Neuronal stem cell (in vitro differentiated cells): ENCODE measurements at places on chromosomes 1 and 21.

GRCh38 chr1:237473854-237474253 lies 416.9 kb downstream of the ZP4 start:
- no peaks in the 10 kb centered on the region for H3K36me3 ChIP-seq
- no peaks in the 10 kb centered on the region for H3K27me3 ChIP-seq
- DNase-seq, result no peak
- H3K4me3 ChIP-seq, result no peak overlapping the region
- H3K27ac ChIP-seq, result no peak overlapping the region
- H3K4me1 ChIP-seq, result no peaks in the 10 kb centered on the region

GRCh38 chr1:23200883-23201282 lies 16.4 kb downstream of the HTR1D start:
- no peaks in the 10 kb centered on the region for H3K27me3 ChIP-seq
- no peaks in the 10 kb centered on the region for H3K36me3 ChIP-seq
- no peak overlapping the region for H3K27ac ChIP-seq
- H3K4me3 ChIP-seq, result no peak overlapping the region
- DNase-seq, result no peak

DNA sequence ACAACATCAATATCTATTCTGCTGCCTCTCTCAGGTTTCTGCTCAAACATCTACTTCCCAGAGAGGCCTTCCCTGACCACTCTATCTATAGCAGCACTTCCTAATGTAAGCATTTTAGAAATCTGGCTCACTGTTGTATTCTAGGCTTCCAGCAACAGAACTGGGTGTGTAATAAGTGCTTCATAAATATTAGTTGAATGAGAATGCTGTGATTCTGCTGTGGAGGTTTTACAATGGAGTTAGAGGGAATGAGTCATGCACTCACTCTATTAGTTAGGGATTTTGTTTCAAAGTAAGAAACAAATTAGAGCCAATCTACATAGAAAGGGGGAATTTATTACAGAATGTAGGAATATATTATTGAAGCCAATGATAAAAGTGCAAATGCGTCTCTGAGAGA lies 38.6 kb upstream of the SLC35F3 start:
- H3K36me3 ChIP-seq, result no peaks in the 10 kb centered on the region
- no peaks in the 10 kb centered on the region for H3K4me1 ChIP-seq

- H3K27ac ChIP-seq, result peak overlapping the region; percentile 96
- no peaks in the 10 kb centered on the region for H3K27me3 ChIP-seq
- peak overlapping the region; percentile 97 for H3K4me3 ChIP-seq
- peaks cover 9% of the 10 kb centered on the region for H3K36me3 ChIP-seq
- peak; percentile 69 for DNase-seq
Measured at GRCh38 chr1:15849775-15850324, 2.3 kb downstream of the SPEN start.

DNA sequence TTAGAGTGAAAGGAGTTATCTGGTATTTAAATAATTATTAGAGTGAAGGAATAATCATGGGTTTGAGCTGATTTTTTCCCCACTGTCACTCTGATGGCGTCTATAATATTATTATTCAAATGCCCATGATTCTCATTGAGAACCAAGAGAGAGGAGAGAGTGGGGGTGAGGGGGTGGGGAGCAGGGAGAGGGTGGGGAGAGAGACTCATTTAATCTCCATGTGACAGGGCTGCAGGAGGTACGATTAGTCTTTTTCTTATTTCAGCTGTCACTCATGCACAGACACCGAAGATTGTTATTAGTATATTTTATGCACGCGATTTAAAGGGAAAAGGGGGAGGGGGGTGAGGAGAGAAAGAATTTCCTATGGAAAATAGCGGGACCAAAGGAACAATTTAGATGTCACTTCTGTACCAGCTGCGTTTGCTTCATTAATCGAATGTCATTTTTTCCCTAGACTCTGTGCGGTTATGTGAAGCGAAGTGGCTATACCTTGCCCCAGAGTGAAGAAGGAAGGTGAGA lies 19.9 kb downstream of the PLXNA2 start:
- peaks cover 8% of the 10 kb centered on the region for H3K4me1 ChIP-seq
- H3K36me3 ChIP-seq, result no peaks in the 10 kb centered on the region
- no peak overlapping the region for H3K27ac ChIP-seq
- H3K27me3 ChIP-seq, result no peaks in the 10 kb centered on the region

GRCh38 chr1:43942411-43942810 lies 4.3 kb upstream of the IPO13 start:
- no peaks in the 10 kb centered on the region for H3K36me3 ChIP-seq
- H3K4me1 ChIP-seq, result peaks cover 3% of the 10 kb centered on the region
- DNase-seq, result no peak
- H3K27ac ChIP-seq, result no peak overlapping the region
- peaks cover 4% of the 10 kb centered on the region for H3K27me3 ChIP-seq

- no peak for DNase-seq
- H3K27me3 ChIP-seq, result no peaks in the 10 kb centered on the region
- H3K4me3 ChIP-seq, result no peak overlapping the region
- H3K36me3 ChIP-seq, result no peaks in the 10 kb centered on the region
Measured at GRCh38 chr21:40271164-40271563, 403.9 kb downstream of the PCP4 start.

DNA sequence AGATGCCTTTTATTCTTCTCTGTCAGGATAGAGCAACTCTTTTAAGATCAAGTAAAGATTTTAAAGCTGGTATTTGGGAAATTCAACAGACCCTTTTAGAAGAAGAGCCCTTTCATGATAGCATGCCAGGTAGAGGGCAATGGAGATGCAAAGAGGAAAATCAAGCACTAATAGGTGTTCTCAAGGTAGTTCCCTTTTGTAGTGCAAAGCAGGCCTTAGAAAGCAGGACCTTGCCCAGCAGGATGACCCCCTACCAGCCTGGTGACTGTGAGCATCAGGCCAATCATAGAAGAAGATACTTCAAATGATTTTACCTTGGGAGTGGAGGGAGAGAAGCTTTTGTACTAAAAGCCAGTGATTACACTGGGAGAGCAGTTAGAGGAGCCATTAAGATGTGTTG lies 381.4 kb upstream of the ZRANB2 start:
- no peak for DNase-seq
- H3K4me1 ChIP-seq, result no peaks in the 10 kb centered on the region
- H3K36me3 ChIP-seq, result no peaks in the 10 kb centered on the region
- H3K4me3 ChIP-seq, result no peak overlapping the region
- no peak overlapping the region for H3K27ac ChIP-seq
- no peaks in the 10 kb centered on the region for H3K27me3 ChIP-seq

DNA sequence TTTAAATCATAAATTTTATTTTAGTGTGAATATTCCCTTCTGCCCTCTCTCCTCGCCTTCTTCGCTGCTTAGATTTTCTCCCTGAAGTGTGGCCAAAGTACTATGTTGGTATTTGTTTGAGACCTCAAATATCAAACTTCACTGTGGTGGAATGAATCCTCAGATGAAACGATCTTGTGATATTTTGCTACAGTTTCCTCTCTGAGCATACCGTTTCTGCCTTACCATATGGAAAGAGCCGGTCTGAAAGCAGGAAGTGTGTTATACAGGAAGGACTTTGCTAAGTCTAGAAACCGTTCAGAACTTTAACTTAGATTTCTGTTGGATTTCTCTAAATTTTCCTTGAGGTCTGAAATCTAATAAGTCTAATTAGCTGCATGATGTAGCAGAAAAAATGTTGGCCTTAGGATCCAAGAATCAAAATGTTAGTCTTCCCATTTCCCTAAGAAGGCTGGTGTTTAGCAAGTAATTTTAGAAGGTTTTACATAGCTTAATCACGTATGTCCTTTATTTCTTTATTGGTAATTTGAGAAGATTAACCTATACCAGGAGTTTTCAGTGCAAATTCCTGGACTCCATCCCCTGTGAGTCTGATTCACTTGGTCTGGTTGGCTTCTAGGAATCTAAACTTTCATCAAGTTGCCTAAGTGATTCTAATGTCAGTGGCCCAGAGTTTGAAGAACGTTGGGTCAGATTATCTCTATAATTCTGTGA lies 30.7 kb downstream of the SDCCAG8 start:
- no peaks in the 10 kb centered on the region for H3K27me3 ChIP-seq
- DNase-seq, result no peak
- no peaks in the 10 kb centered on the region for H3K4me1 ChIP-seq
- peaks cover 4% of the 10 kb centered on the region for H3K36me3 ChIP-seq
- H3K27ac ChIP-seq, result no peak overlapping the region

DNA sequence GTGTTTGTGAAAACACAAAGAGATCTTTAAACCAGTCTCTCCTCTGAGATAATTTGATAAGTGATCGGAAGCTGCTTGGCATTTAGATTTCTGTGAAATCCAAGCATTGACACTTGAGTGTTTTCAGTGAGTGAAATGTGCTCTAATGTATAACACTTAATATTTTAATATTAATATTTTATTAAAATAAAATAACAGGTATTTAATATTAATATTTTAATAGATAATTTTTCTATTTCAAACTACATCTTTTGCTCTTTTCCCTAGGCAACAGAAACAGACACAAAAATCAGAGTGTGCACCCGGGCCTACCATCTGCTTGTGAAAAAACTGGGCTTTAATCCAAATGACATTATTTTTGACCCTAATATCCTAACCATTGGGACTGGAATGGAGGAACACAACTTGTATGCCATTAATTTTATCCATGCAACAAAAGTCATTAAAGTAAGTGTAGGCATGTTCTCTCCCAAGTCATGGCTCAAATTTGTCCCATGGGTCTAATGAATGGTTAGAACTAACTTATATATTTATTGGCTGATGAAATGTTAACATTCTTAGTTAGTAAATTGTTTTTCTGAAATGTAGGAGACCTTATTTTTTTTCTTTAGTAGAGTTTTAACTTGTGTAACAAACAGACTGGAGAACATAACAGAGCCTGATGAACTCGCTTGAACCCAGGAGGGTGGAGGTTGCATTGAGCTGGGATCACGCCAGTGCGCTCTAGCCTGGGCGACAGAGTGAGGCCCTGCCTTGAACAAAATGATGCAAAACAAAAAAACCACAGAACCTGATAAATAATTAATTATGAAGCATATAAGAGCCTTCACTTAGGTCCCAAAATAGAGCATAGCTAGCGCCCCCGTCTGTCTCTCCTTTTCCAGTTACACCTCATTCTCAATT lies 55.2 kb downstream of the MTR start:
- H3K27ac ChIP-seq, result no peak overlapping the region
- no peaks in the 10 kb centered on the region for H3K36me3 ChIP-seq
- no peaks in the 10 kb centered on the region for H3K27me3 ChIP-seq
- H3K4me3 ChIP-seq, result no peak overlapping the region
- H3K4me1 ChIP-seq, result no peaks in the 10 kb centered on the region

GRCh38 chr1:56948403-56949023 lies 17.3 kb downstream of the C8B start:
- peaks cover 6% of the 10 kb centered on the region for H3K27me3 ChIP-seq
- no peaks in the 10 kb centered on the region for H3K4me1 ChIP-seq
- no peaks in the 10 kb centered on the region for H3K36me3 ChIP-seq
- no peak overlapping the region for H3K27ac ChIP-seq

- peaks cover 8% of the 10 kb centered on the region for H3K27me3 ChIP-seq
- no peaks in the 10 kb centered on the region for H3K36me3 ChIP-seq
- no peak overlapping the region for H3K27ac ChIP-seq
- DNase-seq, result no peak
- H3K4me3 ChIP-seq, result no peak overlapping the region
Measured at GRCh38 chr1:61444288-61444687, 280.7 kb downstream of the TM2D1 start.

DNA sequence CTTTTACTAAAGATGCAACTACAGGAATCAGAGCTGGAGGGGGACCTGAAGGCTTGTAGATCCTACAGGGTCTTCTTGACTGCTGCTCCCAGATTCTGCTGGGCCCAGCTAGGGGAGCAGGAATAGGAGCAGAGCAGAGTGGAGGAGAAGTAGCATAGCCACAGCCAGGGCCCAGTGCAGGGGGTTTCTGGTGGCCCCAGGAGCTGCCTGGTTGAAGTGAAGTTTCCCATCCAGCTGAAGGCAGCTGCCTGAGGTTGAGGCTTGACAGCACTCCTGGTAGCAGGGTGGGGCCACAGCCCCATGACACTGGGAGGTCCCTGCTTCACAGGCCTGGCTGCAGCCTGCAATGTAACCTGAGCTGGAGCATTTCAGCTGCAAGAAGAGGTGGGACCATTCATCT lies 2.0 kb upstream of the INPP5B start:
- H3K4me1 ChIP-seq, result peaks cover 12% of the 10 kb centered on the region
- no peaks in the 10 kb centered on the region for H3K27me3 ChIP-seq
- no peak overlapping the region for H3K27ac ChIP-seq
- no peak overlapping the region for H3K4me3 ChIP-seq
- no peak for DNase-seq
- no peaks in the 10 kb centered on the region for H3K36me3 ChIP-seq

DNA sequence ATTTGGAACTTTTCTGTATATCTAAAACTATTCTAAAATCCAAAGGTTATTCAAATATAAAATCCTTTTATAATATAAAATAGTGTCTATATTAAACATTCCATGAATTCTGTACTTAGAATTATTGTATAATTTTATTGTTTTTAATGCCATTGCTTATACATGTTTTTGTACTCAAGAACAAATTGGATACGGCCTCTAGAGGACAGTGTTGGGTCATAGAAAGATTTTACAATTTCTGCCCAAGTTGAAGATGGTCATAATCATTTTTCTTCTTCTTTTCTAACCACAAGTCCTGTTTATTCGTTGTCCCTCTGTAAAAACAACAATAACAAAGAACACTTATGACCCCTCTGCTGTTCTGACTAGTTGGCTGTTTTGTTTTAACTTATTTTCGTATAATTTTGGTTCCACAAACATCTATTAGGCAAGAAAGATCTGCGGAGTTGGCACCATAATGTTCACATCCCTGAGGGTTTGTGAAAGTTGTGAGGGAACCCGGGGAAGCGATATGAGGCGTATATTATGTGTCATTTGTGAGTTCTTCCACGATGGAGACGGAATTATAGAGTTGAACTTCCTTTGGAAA lies 75.7 kb upstream of the KIF26B start:
- H3K36me3 ChIP-seq, result no peaks in the 10 kb centered on the region
- DNase-seq, result no peak
- H3K27ac ChIP-seq, result no peak overlapping the region
- no peaks in the 10 kb centered on the region for H3K27me3 ChIP-seq

GRCh38 chr21:40640266-40640789 lies 206.6 kb downstream of the DSCAM start:
- DNase-seq, result no peak
- no peak overlapping the region for H3K27ac ChIP-seq
- H3K4me1 ChIP-seq, result no peaks in the 10 kb centered on the region
- H3K36me3 ChIP-seq, result no peaks in the 10 kb centered on the region
- H3K27me3 ChIP-seq, result no peaks in the 10 kb centered on the region
- H3K4me3 ChIP-seq, result no peak overlapping the region

DNA sequence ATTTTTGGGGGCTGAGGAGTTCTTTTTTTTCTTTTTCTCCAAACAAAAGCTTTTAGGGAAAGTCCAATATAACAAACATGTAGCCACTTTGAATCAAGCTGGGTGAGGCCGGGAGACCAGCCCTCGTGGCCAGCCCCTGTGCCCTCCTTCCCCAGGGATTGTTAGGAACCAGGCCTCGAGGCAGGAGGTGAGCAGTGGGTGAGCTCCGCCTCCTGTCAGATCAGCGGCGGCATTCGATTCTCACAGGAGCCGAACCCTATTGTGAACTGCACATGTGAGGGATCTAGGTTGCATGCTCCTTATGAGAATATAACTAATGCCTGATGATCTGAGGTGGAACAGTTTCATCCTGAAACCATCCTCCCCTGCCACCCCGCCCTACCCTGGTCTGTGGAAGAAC lies 41.8 kb upstream of the TTC22 start:
- DNase-seq, result no peak
- H3K4me3 ChIP-seq, result no peak overlapping the region
- H3K27me3 ChIP-seq, result no peaks in the 10 kb centered on the region
- H3K4me1 ChIP-seq, result no peaks in the 10 kb centered on the region
- no peaks in the 10 kb centered on the region for H3K36me3 ChIP-seq

- no peak for DNase-seq
- H3K4me3 ChIP-seq, result no peak overlapping the region
- no peaks in the 10 kb centered on the region for H3K36me3 ChIP-seq
- peaks cover 82% of the 10 kb centered on the region for H3K27me3 ChIP-seq
- H3K27ac ChIP-seq, result no peak overlapping the region
Measured at GRCh38 chr1:37031871-37032270, 2.4 kb downstream of the GRIK3 start.
